Activated T-helper 1 cell treated with anti-CD3 and anti-CD28 coated beads, Interleukin-2, amount 50 U/mL, for 16 hours (primary cell): ENCODE measurements at places on chromosomes 13 and 19.

DNA sequence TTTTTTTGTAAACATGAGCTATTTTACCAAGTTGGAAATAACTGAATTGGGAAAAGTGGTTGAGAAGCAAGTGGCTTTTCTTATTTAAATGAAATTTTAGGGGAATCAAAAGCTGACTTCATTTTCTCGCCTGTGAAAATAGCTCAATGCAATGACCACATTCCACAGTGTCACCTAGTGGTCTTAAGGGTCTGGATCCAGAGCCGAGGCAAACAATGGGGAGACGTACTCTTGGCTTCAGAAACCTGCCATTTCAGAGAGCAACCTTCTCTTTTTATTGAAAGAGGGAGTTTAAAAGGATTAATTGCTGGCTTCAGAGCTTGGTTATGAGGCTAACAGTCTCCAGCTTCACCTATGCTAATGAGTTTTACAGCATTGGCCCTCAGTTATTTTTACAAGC is 39.7 kb upstream of the RXFP2 start:
- DNase-seq: no peak

GRCh38 chr13:47420568-47420967 is 523.7 kb upstream of the HTR2A start:
- DNase-seq: no peak

DNA sequence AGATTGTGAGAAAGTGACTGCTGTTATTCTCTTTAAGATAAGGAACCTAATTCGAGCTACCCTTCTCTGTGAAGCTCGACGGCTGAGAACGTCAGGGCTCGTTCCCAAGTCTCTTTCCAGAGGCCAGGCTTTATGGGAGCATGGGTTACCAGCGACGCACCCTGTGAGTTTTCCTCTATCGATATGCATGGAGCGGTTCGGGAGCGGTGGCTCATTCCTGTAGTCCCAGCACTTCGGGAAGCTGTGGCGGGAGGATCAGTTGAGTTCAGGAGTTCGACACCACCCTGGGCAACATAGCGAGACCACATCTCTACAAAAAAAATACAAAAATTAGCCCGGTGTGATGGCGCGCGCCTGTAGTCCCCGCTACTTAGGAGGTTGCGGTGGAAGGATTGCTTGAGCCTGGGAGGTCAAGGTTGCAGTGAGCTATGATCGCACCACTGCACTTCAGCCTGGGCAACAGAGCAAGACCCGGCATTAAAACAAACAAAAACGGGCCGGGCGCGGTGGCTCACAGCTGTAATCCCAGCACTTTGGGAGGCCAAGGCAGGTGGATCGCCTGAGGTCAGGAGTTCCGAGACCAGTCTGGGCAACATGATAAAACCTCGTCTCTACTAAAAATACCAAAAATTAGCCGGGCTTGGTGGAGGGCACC is 681 bp upstream of the ZNF606 start:
- no peak for DNase-seq

DNA sequence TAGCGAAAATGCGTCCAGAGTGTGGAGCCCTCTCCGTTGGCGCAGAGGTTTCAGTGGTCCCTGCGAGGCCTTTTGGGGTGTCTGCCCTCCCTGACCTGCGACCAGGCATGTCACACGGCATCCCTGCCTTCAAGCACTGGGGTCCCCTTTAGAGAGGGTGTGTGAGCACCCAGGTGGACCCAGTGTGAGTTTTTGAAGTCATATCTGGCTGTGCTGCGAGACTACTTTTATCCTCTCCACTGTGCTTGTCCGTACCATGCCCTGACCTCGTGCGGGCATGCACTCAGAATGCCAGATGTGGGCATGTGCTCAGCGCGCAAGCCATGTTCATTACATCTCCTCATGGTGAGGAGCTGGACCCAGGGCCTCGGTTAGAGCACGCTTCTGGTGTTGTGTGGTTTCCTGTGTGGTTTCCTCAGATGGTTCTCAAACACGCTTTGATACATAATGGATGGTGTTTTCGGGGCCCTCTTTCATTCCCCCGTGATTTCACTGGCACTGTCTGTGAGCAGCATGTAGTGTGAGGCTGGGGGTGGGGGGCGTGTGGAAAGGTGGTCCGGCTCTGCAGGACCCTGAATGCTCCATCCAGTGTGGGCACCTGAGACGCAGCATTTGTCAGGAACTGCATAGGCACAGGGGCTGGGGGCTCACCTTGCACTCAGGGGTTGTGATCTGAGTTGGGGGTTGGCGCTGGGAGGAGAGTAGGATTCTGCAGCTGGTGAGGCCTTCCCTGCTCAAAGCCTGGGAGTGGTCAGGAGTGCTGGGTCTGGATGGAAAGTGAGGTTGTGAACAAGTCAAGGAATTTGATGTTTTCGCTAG is 2.3 kb downstream of the TFDP1 start:
- no peak for DNase-seq

GRCh38 chr19:49129238-49129583 is 9.9 kb downstream of the PPFIA3 start:
- DNase-seq: no peak

- DNase-seq: no peak
These were observed 155.5 kb downstream of the COL4A1 start for GRCh38 chr13:110151462-110151861.

- no peak for DNase-seq
These were observed 9.7 kb upstream of the RASA3 start for GRCh38 chr13:114142137-114142550.

DNA sequence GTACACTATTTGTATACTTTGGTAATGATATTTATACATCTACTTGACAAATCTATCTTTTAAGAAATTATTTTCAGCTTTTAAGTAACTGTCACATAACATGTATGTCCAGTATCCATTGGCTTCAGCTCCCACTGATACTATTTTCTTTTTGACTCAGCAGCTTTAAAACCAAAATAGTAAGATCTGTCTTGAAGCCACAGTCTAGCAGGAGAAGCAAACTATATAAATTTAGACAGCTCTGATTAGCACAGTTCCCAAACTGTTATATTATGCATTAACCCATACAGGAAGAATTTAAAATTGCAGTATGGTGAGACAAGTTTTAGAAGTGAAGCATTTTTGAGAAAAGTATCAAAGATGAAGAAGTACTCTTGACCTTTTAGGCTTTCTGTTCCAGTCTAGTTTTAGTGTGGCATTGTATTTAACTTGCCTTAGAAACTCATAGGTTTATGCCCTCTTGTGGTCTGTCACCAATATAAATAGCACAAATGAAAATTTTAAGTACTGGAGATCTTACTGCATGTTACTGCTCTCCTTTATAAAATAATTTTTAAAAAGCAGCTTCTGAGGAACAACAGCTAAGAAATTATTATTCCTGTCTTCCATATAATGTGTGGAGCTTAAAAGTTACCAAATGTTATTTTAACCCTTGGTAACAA is 24.7 kb downstream of the URI1 start:
- DNase-seq: no peak

- no peak for DNase-seq
These were observed 2.7 kb upstream of the TFDP1 start for GRCh38 chr13:113581871-113582270.

DNA sequence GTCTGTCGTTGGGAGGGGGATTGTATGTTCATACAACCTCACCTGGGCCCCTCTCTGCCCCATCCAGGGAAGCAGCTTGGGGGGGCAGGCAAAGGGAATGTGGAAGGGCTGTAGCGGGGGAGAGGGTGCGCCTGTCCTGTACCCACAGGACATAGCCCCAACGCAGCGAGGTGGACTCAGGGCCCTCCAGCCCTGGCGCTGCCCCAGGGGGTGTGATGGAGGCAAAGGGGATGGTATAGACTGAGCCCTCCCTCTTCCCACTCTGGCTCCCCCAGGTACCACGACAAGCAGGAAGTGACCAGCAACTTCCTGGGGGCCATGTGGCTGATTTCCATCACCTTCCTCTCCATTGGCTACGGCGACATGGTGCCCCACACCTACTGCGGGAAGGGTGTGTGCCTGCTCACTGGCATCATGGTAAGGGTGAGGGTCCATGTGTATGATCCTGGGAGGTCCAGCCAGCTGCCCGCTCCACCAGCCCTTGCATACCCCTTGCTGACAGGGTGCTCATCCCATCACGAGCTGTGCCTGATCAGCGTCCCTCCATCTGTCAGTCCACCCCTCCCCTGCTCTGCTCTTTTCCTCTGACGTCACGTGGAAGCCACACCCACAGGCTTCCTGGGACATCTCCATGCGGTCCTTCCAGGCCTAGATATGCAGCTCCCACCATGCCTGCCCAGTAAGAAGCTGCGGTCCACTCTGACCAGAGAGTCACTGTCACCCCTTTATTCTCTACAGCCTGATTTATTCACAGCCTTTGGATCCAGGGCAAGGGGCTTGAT is 18.3 kb downstream of the KCNN1 start:
- DNase-seq: no peak

- no peak for DNase-seq
These were observed 2.1 kb downstream of the TEX30 start for GRCh38 chr13:102771298-102772041.

DNA sequence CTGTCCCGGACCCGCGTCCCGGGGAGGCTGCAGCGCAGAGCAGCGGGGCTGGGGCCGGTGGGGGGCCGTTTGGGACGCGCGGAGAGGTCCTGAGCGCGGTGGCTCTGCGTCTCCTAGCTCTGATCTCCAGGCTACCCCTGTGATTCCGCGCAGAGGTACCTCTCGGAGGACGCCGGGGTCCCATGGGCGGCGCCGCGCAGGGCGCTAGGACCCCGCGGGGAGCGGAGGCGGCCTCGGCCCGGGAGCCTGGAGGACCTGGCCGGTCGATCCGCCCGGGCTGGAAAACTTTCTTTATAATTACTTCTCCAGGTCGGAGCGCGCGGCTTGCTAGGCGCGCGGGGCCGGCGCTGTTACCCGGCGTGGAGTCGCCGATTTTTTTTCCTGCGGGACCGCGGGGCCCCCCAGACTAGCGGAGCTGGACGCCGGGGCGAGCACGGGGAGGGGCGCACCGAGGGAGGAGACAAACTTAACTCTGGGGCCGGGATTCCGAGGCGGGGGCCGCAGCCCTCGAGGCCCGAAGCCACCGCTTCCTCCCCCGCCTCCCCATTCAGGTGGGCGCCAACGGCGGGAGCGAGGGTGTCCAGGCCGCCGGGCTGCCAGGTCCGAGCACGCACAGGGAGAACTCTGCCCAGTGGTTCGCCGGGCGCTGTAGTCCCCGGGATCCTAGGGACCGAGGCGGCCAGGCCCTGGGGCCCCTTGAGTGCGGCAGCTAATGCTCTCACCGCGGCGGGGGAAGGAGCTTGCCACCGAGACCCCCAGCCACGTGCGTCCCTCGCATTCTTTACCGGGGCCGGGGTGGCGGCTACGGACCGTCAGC is 848 bp upstream of the CEBPA start:
- no peak for DNase-seq

DNA sequence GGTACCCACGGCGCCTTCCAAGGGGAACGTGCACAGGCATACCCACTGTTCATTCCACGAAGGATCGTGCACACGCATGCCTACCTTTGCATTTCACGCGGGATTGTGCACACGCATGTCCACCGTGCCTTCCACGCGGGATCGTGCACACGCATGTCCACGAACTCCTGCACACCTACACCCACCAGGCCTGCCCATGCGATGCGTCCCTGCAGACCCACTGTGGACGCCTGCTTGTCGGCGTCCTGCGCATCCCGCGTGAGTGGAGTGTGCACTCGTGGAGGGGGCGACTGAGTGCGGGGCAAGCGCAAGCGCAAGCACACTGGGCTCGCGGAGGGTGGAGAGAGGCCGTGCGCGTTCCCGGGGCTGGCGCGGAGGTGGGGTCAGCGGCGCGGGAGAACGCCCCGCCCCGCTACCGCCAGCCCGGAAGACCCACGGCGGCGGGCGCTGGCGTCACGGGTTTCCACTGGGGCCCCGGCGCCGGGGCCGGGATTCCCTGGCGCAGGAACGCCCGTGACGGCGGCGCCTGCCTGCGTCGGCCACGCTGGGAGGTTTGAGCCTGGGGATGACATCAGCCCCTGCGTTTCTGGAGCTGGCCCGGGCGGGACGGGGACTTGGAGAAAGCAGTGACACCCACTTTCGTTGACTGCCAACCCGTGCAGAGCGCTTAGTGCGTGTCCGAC is 18.7 kb downstream of the GADD45B start:
- DNase-seq: peak; percentile 28

- no peak for DNase-seq
These were observed 50.6 kb downstream of the IPO5 start for GRCh38 chr13:98004107-98004506.

GRCh38 chr19:17560205-17560595 is 4.8 kb downstream of the COLGALT1 start:
- DNase-seq: no peak

- DNase-seq: no peak
These were observed 22.1 kb downstream of the TMTC4 start for GRCh38 chr13:100652510-100652909.

- DNase-seq: no peak
These were observed 33.6 kb upstream of the NANOS3 start for GRCh38 chr19:13843104-13843921.

GRCh38 chr19:16384688-16385087 is 60.1 kb downstream of the KLF2 start:
- no peak for DNase-seq

DNA sequence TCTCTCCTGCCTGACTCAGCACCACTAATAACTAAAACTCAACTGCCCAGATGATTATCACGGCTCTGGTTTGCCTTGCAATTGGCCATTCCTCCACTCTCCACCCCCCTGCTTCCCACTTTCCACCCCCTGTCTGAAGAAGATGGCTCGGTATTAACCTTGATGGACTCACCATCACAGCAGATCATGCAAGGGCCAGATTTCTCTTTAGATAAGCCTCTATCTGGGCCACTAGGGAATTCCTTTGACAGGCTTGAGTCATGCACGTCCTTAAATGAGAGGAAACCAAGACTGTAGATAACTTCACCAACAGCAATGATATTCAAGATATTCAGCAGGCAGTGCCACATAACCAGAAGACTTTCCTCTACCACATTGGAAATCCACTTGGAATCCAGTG is 131.1 kb upstream of the NBEA start:
- DNase-seq: no peak

DNA sequence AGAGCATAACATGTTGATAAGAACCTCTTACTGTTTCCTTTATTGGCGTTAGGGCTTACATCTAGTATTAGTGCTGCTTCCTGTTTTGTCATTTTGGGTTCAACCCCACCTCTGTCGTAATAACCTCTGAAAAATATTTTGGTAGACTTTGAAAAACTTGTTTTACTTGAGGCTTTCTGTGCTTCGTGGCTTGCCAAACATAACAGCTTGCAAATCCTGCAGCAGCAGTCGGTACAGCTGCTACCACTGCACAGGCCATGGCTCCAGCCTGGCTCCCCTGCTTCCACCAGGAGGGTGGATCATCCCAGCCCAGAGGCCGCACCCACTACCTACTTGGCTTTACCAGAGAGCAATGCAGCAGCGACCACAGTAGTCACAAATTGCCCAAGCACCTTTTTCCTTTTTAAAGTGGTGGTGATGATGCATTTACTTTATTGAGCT is 11.8 kb upstream of the CEACAM4 start:
- DNase-seq: no peak

- no peak for DNase-seq
These were observed 27.3 kb downstream of the SHISA2 start for GRCh38 chr13:26024558-26024957.

DNA sequence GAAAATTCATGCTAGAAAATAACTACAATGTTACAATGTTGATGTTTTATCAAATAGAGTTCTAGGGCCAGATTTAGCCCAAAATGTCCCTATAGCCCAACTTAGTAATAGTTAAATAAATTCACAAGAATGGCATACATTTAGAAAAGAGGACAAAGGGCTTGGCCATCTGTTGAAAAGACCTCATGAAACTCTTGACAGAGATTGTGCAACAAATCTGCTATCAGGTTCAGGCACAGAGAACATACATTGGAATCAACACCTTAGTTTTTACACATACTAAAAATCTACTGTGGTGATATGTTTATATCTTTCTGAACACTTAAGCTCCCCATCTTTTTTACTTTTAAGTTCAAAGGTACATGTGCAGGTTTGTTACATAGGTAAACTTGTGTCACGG is 298.3 kb upstream of the DACH1 start:
- no peak for DNase-seq
